ENCODE measurements at places on chromosomes 16 and 17. TPM values are rescaled to one million over a fixed set of nuclear protein-coding genes. Genes with fewer than 3 reads are reported as not detected.

Gene CCDC57
- polyA plus RNA-seq: 10.6 TPM

Gene ELP5
- polyA plus RNA-seq: 34.9 TPM

DNA sequence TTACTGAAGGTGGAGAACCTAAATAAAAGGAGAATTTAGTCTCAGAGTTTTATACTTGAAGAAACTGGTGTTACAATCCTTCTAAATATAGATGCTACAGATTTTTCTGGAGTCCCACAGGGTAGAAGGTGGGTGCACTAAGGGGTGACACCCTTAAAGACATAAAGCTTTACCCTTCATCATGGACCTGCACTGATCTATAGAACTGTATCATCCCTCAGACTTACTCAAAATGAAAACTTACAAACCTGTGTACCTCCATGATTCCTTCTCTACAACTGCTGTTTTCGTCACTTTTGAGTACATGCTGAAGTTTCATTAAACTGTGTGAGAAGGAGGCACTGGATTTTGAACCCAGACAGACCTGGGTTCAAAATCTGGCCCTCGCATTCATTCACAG, 169.5 kb upstream of the NOG start:
- DNase-seq: no peak

DNA sequence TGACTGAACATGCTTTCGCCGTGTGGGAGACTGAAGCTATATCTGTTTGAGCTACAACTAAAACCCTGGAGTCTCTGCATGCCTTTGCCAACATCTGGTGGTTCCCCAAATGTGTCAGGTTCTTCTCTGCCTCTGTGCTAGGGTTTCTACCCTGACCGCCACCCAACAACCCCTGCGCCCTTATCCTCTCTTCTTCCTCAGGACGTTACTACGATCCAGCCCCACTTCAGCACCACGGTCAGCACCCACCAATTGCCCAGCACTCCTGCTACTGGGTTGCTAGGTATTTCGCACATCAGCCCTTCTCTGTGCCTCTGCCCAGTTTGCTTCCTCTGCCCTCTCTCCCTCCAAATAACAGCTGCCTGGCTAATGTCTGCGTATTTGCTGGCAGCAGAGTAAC, 106.3 kb upstream of the HSBP1 start:
- peak; percentile 62 for DNase-seq

- peak; percentile 97 for DNase-seq
Measured at GRCh38 chr16:67846320-67847063, at the start of gene NUTF2. NUTF2 (plus strand) TSS chr16:67846933; CDS start chr16:67865131, 18,198 bp downstream.

DNA sequence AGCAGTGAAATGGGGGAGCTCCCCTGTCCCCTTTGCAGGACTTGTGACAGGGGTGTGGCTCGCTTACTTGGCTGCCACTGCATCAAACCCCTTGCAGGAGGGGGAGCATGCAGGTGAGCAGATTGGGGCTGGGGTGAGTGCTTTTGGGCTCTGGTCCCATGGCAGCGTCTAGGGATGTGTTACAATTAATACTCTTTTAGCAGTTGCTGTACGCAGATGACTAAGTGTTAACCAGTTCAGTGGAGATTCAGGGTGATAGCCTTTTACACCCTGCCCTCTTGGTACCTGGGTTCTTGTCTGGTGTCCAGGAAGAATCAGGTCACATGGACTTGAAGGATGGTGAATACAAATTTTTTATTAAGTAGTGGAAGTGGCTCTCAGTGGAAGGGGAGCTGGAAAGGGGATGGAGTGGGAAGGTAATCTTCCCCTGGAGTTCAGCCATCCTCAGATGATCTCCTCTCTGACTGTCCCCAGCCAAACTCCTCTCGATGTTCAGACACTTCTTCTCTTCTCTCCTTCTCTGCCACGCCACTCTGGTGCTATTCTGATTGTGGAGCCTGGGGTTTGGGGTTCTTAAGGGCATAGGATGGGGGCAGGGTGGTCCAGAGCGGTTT, 100.1 kb downstream of the MARF1 start:
- DNase-seq: no peak

- DNase-seq: no peak
Measured at GRCh38 chr17:28471531-28472342, 1.7 kb upstream of the SLC13A2 start.

DNA sequence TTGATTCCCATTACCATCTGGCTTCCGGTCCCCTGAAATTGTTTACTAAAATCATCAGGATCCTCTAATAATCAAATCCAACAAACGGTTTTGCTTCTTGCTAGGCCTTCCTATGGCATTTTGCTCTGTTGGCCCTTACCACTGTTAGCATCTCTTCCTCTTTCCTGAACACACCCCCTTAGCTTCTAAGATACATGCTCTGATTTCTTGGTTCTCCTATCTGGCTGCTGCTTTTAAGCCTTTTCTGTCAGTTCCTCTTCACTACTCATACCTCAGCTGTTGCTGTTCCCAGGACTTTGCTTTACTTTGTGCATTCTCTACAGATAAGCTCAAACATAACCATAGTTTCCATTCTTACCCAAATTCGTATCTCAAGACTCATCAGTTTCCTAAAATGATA, 11.4 kb downstream of the CAPNS2 start:
- no peak for DNase-seq

DNA sequence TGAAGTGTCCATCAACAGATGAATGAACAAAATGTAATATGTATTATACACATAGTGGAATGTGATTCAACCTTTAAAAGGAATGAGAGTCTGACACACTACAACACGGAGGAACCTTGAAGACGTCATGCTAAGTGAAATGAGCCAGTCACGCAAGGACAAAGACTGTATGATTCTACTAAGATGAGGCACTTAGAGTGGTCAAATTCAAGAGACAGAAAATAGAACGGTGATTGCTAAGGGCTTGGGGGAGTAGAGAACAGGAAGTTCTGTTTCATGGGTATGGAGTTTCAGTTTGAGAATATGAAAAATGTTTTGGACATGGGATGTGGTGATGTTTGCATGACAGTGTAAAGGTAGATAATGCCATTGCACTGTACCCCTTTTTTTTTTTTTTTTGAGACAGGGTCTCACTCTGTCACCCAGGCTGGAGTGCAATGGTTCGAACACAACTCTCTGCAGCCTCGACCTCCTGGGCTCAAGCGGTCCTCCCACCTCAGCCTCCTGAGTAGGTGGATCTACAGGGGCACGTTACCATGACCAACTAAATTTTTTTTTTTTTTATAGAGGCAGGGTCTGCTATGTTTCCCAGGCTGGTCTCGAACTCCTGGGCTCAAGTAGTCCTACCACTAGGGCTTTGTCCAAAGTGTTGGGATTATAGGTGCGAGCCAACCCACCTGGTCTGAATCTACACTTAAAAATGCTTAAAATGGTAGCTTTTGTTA, 2.9 kb upstream of the CCDC102A start:
- DNase-seq: no peak

Gene TOX3
- not detected for polyA plus RNA-seq

DNA sequence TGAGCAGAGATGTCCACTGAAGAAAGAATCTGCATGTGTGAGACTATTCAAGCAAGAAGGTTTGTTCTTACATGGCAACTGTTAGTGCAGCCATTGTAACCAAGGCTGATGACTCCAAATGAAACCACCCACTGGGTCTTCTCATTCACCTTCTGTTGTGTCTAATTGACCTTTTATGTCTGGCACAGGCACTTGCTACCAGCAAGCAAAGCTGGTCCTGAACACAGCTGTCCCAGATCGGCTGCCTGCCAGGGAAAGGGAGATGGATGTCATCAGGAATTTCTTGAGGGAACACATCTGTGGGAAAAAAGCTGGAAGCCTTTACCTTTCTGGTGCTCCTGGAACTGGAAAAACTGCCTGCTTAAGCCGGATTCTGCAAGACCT, 3.6 kb downstream of the CDC6 start:
- DNase-seq: no peak

Gene CES1
- polyA plus RNA-seq: 0.84 TPM

Gene PLEKHG4
- 10.4 TPM for polyA plus RNA-seq

DNA sequence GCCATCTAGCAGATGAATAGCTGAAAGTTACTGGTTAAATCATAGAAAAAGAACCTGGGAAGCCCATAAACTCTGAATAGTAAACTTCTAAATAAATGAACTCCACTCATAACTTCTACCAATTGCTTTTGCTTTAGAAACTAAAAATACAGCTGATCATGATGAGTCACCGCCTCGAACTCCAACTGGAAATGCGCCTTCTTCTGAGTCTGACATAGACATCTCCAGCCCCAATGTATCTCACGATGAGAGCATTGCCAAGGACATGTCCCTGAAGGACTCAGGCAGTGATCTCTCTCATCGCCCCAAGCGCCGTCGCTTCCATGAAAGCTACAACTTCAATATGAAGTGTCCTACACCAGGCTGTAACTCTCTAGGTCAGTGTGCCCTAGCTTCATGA, 9.7 kb downstream of the KAT7 start:
- peak; percentile 71 for DNase-seq

DNA sequence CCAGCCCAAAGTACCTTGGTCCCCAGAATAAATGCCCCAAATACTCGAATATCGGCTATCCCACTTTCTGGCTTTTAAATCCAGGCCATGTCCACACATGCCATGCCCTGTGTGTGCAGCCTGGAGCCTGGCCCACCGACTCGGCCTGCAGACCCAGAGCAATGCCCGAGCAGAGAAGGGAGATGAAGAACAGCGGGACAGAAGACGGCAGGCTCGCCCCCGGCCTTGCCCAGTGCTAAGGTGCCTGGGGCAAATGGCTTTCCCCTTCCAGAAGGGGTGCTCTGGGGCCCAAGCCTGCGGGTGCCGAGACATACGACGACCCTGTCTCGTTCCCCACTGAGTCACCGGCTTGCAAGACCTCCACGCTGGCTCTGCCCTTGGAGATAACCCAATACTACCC, 8.0 kb downstream of the CLUH start:
- DNase-seq: no peak

Gene OTOP2
- polyA plus RNA-seq: not detected

- DNase-seq: peak; percentile 92
Measured at GRCh38 chr17:75078284-75079022, 9.3 kb upstream of the SLC16A5 start.

GRCh38 chr16:64907844-64908243, 214.0 kb downstream of the CDH11 start:
- DNase-seq: no peak

All from GM23248 (cell line).